ENCODE measurements at places on chromosomes 4 and X.

DNA sequence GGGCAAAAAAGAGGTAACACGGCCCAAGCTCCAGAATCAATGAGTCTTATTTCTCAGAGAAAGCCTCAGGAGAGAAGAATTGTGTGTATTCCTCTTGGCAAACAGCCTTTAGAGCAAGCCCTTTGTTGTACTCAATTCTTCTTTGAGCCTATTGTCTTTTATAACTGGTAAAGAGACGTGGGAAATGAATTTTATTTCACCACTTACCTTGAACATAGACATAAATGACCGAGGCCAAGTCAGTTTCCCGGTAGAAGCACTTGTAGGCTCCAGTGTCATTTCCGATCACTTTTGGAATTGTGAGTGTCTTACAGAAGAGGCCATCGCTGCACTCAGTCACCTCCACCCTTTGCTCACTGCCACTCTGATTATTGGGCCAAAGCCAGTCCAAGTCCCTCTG is 7.0 kb downstream of the KDR start:
- DNase-seq: no peak

GRCh38 chr4:87030755-87031441 is 96.1 kb downstream of the AFF1 start:
- peak; percentile 27 for DNase-seq

- DNase-seq: no peak
These were observed 81.5 kb downstream of the CLDN34 start for GRCh38 chrX:10048707-10049106.

DNA sequence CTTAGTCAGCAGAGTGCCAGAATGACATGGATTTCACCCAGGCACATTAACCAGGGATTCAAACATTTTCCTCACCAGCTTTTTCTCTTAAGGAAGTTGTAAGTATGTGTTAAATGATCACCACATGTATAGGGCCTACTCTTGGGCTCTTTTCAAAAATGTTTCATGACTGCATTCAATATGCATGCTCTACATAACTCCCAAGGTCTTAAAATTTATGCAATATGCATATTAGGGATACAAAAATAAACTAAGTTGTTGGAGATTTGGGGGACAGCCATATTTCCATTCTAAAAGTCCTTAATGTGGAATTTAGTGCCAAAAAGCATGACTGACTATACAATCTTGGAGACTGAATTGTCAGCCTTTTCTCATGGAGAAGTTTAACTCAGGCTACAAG is 25.0 kb upstream of the TRPC5OS start:
- no peak for DNase-seq

DNA sequence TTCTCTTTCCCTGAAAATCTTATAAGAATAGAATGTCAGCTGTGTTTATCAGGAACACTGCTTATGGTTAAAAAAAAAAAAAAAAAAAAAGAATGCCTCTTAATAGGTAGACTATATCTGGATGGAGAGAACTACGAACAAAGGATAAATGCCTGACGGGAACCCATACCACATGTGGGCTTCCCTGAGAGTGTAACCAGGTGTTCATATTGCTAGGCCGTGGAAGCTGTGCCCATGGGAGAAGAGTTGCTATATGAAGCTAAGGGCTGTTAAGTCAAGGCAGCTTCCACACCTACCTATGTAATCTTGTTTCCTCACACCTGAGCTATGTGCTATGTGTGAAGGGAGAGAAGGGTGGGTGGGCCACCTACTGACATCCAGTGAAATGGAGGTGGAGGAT is 27.3 kb downstream of the TMEM184C start:
- no peak for DNase-seq

GRCh38 chr4:3765271-3766035 is 732 bp upstream of the ADRA2C start:
- DNase-seq: peak; percentile 30

DNA sequence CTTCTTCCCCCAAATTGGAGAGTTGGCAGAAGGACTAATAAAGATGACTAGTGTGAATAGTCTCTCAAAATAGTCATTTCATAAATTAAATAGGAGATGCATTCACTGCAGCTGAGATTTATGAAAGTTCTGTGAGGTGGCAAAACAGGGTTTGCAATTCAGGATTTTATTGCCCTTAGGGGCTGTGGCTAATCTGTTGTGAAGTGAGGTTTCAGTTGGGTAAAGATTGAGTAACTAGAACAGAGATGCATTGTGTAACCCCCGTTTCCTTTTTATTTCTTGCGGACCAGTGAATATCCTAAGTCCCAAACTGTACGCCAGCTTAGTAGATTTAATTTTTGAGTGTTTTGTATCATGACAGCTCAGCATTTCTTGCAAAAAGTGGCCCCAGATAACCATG is 16.2 kb upstream of the SCRG1 start:
- DNase-seq: peak; percentile 29

DNA sequence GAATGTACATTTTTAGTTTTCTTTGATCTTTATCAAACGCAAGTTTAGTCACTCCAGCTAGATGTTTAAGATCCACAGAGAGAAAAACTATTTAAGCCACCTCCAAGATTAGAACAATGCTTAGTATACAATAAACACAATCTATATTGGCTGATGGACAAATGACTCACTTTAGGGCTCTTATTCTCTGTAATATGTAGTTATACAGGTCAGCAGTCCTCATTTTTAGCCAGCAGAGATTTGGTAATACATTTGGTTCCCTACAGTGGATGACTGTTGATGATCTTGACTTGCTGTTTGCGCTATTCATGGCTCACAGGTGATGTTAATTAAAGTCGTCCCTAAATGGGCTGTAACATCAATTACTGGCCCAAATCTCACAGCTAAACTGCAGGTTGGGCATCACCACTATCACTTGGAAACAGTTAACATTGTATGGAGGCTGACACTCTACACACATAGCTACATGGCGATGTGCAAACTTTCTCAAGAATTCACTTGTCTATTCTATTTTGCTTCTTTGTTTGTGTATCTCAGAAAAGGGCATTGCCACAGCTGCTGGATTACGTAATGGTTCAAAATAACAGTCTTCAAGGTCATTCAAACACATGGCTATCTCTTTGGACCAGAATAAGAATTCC is 11.8 kb upstream of the DTHD1 start:
- DNase-seq: no peak

DNA sequence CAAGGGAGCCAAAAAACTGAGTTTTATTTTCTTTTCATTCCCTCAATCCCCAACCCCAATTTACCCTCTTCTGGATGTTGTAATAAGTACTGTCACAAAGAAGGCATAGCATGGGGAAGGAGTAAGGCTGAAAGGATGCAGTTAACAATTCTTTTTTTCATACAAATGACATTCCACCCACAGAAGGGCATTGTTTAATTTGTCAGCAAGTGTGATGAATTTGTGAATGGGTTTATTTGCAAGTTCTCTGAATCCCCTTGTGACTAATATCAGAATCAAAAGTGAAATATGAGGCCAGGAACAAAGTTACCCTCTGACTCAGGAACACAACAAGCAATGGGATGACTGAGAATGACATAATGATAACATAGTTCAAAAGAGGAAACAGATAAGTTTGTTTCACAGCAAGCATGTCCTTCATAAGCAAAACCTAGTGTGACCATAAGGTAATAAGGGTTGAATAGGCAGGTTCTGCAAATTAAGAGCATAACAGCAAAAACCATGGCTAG is 2.1 kb downstream of the GEMIN8 start:
- peak; percentile 52 for DNase-seq

GRCh38 chr4:81628489-81628888 is 156.8 kb upstream of the RASGEF1B start:
- DNase-seq: no peak

GRCh38 chr4:6548201-6548881 is 26.6 kb upstream of the MAN2B2 start:
- peak; percentile 57 for DNase-seq

GRCh38 chr4:107640878-107641277 is 79.2 kb downstream of the PAPSS1 start:
- DNase-seq: no peak

GRCh38 chr4:35559559-35560365 is 684.6 kb downstream of the ARAP2 start:
- no peak for DNase-seq

DNA sequence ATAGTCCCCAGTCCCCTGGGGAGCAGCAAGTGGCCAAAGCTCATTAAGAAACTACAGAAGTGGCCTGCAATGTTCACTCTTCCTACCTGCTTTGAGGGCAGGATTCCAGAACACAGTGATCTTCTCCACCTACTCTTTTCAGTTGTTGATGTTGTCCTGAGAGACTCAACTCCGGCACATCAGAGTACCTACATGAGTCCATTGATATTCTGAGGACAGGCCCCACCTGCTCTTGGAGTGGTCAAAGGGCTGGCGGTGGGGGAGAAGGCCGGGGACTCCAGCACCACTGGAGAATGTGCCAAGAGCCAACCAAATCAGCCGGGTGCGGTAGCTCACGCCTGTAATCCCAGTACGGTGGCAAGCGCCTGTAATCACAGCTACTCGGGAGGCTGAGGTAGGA is 29.8 kb upstream of the DDX3X start:
- no peak for DNase-seq

GRCh38 chr4:80077639-80078038 is 4.6 kb upstream of the ANTXR2 start:
- DNase-seq: no peak

All from cardiac fibroblast (primary cell).